Naive thymus-derived CD4-positive, alpha-beta T cell (primary cell): ENCODE measurements at places on chromosomes 3 and 15.

DNA sequence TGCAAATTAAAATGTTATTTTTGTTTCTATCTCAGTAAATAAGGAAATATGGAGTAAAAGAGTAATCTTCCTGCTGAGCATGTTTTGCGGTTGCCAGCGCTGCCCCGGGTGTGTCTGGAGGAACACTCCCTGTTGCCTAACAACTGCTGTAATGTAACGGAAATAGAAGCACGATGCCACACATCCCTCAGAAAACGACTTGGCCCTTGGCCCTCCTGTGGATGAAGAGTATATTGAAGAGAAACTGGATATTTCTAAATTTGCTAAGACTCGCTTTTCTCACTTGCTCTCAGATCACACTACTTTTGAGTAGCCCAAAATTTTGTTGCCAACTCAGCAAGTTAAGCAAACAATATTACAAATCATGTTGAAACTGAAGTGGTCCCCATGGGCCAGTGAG lies 18.9 kb downstream of the CX3CR1 start:
- DNase-seq, result peak; percentile 54

DNA sequence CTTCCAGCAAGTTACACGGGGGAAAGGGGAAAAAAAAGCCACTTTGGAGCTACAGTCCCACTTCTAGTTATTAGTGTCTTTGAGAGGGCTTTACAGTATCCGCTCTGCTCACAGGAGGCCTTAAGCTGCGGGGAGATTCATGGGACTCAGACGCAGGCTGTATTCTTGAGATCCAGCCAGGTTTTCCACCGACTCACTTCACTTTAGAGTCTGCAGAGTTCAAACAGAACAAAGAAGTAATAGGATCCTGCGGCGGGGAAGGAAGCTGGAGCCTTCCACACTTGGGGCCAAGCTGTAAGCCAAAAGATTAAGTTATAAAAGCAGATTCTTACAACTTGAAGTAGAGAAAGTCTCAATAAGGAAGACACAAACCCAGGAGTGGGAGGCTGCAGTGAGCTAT lies 60.2 kb upstream of the FAM174B start:
- DNase-seq, result no peak

GRCh38 chr3:41200669-41201021 lies 1.3 kb downstream of the CTNNB1 start:
- DNase-seq, result no peak

- no peak for DNase-seq
These were observed 89.7 kb downstream of the RPL39L start for GRCh38 chr3:187049462-187050101.

GRCh38 chr15:26838742-26839460 lies 28.0 kb upstream of the GABRA5 start:
- no peak for DNase-seq

DNA sequence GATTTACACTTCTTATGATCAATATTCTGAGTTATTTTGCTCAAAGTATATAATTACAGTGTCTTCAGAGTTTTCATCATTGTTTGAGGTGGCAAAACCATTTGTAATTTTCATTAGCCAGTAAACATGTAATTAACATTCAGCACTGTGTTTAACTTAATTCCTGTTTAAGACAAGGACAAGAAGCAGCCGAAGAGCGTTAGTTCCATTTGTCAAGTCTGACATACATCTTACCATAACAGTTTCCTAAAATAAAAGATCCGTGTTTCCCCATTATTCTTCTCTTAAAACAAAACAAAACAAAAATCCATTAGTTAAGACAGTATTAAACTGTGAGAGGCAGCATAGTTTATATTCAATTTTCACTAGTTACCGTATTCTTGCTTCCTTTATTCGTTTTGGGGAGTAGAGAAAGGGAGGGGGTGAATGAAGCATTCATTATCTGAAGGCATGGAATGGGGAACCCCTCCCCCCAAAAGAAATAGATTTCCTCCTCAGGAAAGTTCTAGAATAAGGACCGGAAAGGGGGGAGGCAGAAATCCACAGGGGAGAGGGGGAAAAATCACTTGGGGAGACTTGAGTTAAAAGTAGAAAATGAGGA lies 5.5 kb upstream of the NR2F2 start:
- no peak for DNase-seq

- DNase-seq, result no peak
These were observed 864.9 kb downstream of the FHIT start for GRCh38 chr3:60386306-60386705.

GRCh38 chr3:45807133-45807532 lies 10.8 kb upstream of the SLC6A20 start:
- no peak for DNase-seq

DNA sequence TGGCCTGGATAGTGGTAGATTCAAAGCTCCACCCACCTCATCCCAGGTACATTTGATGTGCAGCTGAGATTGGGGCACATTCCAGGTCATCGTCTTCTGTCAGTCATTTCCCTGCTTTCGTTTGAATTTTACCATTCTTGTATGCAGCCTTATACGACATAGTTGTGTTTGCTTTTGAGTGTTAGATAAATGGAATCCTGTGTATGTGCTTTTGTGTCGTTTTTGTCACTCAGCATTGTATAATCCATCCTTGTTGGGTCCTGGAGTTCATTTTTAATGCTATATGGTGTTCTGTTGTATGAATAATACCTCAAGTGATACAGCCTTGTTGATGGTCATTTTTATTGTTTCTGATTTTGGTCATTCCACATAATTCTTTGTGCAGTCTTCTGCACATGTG lies 7.3 kb downstream of the RCCD1 start:
- no peak for DNase-seq

GRCh38 chr15:95018888-95019545 lies 787.7 kb downstream of the MCTP2 start:
- DNase-seq, result no peak

GRCh38 chr3:34260271-34261000 lies 462.0 kb downstream of the PDCD6IP start:
- DNase-seq, result no peak

- DNase-seq, result no peak
These were observed 92.3 kb upstream of the ADAMTSL3 start for GRCh38 chr15:83561661-83562060.

DNA sequence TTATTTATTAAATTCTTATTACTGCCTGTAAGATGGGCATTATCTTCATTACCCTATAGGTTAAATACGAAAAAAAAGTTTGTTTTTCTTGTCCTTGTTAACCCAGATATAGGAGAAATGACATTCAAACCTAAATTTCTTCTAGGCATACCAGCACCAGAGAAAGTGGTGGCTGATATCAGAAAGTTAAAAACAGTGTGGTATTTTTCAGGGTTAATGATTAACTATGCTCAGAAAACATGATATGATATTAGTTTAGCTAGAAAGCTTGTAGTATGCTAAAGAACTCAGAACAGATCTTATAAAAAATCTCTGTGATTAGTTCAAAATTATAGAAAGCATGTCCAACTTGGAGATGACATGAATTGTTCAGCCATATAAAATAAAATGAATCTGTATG lies 630.5 kb upstream of the EPHA6 start:
- DNase-seq, result no peak

- DNase-seq, result no peak
These were observed 25.3 kb upstream of the C15orf61 start for GRCh38 chr15:67495585-67495984.

DNA sequence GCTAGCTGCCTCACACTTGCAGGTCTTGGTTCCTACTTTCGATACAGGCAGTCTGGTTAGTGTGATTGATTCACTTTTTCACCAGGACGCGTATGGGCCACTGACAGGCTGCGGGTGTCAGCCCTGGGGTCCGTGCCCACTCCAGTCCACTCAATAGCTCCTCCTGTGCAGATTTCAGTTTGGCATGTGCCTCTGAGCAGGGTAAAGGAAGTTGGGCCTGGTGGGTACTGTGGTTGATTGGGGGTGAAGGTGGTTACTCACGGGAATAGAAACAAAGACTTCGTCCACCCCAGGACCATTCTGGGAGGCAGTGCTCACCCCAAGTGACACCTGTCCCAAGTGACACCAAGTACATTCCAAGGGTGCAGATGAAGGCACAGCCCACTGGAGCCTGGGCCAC lies 62.3 kb downstream of the EPHB1 start:
- DNase-seq, result no peak

- no peak for DNase-seq
These were observed 37.3 kb downstream of the RARB start for GRCh38 chr3:25465266-25465860.

GRCh38 chr3:21913791-21914190 lies 162.8 kb upstream of the ZNF385D start:
- no peak for DNase-seq

- no peak for DNase-seq
These were observed 29.8 kb downstream of the DUOX2 start for GRCh38 chr15:45084163-45084562.

DNA sequence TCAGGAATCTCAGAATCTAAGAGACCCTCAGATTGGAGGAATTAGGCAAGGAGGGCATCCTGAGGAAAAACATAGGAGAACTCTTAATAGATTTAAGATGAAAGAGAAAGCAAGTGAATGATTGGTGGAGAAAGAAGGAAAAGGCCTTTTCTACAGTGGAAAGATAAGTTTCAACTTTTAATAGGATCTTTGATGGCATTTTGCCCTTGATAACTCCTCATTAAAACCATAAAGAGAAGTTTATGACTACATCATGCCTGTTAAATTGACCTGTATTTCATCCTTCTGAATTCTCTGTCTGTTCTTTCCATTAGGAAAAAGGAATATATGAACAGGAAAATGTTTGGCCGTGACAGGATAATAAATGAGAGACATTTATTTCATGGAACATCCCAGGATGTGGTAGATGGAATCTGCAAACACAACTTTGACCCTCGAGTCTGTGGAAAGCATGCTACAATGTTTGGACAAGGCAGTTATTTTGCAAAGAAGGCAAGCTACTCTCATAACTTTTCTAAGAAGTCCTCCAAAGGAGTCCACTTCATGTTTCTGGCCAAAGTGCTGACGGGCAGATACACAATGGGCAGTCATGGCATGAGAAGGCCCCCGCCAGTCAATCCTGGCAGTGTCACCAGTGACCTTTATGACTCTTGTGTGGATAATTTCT lies 30.1 kb downstream of the TIPARP start:
- DNase-seq, result no peak

DNA sequence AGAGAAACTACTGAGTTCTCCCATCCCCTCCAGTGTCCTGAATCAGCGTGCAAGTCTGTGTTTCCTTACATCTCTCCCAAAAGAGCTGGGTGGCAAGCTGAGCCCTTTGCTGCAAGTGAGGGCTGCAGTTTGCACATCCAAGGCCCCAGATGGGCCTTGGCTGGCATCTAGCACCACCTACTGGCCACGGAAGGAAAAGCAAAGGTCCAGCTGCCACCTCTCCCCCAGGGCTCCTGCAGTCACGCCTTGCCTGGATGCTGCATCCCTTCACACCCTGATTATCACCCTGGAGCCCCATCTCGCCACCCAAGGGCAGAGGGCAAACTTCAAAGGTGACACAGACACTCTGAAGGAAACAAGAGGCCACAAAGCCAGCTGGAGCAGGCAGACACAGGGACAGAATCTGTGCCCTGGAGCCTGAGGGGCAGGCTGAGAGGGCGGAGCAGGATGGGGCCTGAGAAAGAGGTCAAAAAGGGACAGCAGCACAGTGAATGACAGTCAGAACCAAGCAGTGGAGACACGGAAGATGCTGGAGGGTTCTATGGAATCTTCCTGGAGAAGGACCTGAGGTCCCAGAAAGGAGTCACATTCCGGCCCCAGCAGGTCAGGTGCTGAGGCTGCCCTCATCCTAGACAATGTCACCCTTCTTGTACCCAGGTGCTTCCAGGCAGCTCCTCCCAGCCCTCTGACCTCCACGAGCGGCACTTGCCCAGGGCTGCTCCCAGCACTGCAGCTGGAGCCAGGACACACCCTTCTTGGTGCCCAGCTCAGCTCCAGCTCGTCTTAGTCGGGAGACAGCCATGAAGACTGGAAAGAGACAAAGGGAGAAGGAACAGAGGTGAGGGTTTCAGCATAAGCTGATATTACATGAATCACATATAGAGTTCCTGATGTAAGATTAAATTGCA lies 18.3 kb upstream of the NTRK3 start:
- peak; percentile 40 for DNase-seq

- no peak for DNase-seq
These were observed 151.6 kb downstream of the BBX start for GRCh38 chr3:107674371-107674770.

DNA sequence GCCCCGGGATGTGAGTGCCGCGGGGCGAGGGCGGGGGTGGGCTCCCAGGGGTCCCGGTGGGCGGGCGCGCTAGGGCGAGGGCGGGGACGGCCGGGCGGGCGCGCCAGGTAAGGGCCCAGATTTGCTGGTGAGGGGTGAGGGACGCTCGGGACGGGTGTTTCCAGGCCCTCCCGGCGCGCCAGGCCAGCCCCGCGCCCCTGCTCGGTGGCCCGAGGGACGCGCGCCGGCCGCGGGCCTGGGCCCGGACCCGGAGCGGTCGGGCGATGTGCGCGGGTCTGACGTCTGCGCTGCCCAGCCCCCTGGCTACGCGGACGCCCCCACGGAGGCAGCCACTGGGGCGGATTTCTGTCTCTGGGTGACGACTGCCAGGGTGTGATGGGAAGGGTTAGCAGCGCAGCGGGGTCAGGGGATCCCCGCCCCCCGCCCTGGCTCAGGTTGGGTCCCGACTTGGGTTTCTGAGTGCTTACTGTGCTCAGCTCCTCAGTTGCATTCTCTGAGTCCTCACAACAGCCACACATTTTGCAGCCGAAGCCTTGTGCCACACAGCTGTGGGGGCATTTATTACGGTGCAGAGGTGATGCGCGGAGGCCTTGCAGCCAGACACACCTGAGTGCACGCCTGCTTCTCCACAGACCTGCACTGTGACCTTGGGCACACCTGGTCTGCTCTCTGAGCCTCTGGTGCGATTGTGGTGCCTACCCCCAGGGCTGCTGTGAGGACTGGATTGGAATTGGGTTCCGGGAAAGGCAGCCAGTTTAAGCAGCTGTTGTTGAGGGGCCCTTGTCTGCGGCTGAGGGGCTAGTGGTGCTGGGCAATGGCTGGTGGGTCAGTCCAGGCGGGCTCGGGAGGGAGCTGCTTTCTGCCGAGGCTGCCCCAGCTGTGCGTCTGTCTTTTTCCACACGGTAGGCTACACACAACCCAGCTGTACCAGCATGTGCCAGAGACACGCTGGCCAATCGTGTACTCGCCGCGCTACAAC lies 523 bp downstream of the HDAC11 start:
- peak; percentile 4 for DNase-seq

DNA sequence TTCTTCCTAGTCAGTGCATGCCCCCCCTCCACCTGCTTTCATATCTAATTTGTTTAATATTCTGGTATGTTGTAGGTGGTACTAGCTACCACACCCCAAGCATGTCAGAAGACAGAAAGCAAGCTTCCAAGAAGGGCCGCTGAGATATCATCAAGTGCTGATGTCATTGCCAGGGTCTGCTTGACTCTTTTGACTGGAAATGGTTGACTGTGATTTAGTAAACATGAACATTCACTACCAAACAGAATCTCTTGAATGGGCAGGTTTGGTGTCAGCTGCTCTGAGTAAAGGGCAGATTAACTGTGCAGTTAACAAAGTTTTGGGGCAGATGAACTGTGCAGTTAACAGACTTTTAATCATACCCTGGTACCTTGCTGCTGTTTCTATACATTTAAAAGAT lies 244.2 kb upstream of the SATB1 start:
- DNase-seq, result no peak

GRCh38 chr3:62149962-62150361 lies 223.4 kb downstream of the FEZF2 start:
- DNase-seq, result no peak

GRCh38 chr3:28826840-28827239 lies 454.0 kb upstream of the RBMS3 start:
- DNase-seq, result no peak
